ENCODE measurements at places on chromosomes 2 and 18. TPM values are rescaled to one million over a fixed set of nuclear protein-coding genes. Genes with fewer than 3 reads are reported as not detected.

DNA sequence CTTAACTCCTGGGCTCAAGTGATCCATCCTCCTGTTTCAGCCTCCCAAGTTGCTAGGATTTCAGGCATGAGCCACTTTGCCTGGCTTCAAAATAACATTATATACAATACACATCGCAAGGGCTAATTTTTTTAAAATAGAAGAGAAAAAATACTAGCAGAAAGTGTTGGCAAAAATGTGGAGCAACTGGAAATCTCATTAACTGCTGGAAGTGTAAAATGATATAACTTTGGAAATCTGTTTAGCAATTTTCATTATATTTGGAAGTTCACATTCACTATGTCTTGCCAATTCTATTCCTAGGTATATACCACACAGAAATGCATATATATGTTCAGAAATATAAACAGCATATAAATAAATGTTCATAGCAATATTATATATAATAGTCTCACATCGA, 55.1 kb upstream of the ZBTB14 start:
- H3K4me3 ChIP-seq, result no peak overlapping the region
- no peaks in the 10 kb centered on the region for H3K27me3 ChIP-seq
- no peaks in the 10 kb centered on the region for H3K4me1 ChIP-seq
- no peaks in the 10 kb centered on the region for H3K36me3 ChIP-seq
- no peak overlapping the region for H3K27ac ChIP-seq

GRCh38 chr2:18639756-18640453, 50.5 kb upstream of the NT5C1B start:
- no peak overlapping the region for H3K4me3 ChIP-seq
- no peak overlapping the region for H3K27ac ChIP-seq
- DNase-seq, result no peak
- H3K4me1 ChIP-seq, result peaks cover 1% of the 10 kb centered on the region
- H3K36me3 ChIP-seq, result no peaks in the 10 kb centered on the region

The REG3A gene
- not detected for total RNA-seq

The DNAJC5G gene
- total RNA-seq, result not detected
